ENCODE measurements at places on chromosomes 4 and X.
A peak's percentile ranks its signal among the peaks of the same experiment; 100 is the strongest.

- DNase-seq: peak; percentile 39
These were observed 254.4 kb downstream of the NPFFR2 start for GRCh38 chr4:72286185-72286584.

- no peak for DNase-seq
These were observed 1.5 kb downstream of the CCNG2 start for GRCh38 chr4:77158487-77158861.

DNA sequence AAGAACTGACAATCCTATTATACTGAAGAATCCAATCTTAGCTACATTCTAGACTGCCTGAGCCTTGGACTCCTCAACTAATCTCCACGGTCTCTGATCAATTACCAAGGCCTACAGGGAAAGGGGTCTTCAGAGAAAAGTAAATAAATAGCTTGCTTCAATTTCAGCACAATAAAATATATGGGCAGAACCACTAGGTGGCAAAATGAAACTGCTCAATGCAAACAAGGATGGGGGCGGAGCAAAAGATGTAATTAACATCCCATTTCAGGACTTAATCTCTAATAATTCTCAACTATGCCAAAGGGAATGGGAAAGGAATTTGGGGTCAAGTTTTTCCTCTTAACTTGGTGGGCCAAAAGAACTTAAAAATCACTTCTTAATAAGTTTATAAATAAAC lies 78.4 kb upstream of the MAP3K15 start:
- peak; percentile 68 for DNase-seq

DNA sequence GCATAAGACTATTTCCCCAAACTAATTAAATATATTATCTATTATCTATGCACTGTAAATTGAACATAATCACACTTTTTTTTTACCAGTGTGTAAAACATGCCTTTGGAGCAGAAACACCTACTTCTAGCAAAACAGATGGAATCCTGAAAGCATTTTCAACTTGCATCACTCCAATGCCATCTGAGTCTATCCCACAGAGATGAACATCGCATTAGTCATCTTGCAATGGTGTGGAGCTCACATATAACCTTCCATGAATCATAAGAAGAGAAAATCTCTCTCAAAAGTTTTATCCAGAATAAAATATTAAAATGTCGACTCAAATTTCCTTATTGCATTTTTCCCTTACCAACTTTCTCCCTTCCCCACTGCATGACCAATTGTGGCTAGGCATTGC lies 406.7 kb upstream of the ACTRT1 start:
- peak; percentile 4 for DNase-seq

GRCh38 chr4:7524064-7524682 lies 89.4 kb upstream of the PSAPL1 start:
- no peak for DNase-seq

GRCh38 chrX:135432881-135433521 lies 11.3 kb downstream of the SMIM10L2A start:
- no peak for DNase-seq

- DNase-seq: peak; percentile 80
These were observed 332.1 kb downstream of the PABPC4L start for GRCh38 chr4:133869486-133869885.

DNA sequence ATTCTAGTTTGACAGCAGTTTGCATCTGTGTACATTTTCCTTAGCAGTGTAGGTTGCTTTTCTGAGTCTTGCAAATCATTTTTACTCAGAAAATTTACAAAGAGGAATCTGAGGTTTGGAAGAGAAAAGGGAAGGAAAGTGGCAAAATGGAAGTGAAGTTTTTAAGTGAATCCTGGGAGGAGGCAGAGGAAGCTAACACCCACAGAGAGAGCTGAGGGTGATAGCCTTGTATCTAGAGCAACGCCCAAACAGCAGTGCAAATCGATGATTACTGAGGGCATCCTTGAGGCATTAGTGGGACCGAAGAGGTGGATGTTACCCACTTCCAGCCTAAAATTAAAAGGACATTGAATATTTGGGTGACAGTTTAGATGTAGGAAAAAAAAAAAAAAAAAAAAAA lies 31.8 kb downstream of the KLF3 start:
- DNase-seq: no peak

- no peak for DNase-seq
These were observed 9.8 kb upstream of the PCDH18 start for GRCh38 chr4:137541876-137542646.

DNA sequence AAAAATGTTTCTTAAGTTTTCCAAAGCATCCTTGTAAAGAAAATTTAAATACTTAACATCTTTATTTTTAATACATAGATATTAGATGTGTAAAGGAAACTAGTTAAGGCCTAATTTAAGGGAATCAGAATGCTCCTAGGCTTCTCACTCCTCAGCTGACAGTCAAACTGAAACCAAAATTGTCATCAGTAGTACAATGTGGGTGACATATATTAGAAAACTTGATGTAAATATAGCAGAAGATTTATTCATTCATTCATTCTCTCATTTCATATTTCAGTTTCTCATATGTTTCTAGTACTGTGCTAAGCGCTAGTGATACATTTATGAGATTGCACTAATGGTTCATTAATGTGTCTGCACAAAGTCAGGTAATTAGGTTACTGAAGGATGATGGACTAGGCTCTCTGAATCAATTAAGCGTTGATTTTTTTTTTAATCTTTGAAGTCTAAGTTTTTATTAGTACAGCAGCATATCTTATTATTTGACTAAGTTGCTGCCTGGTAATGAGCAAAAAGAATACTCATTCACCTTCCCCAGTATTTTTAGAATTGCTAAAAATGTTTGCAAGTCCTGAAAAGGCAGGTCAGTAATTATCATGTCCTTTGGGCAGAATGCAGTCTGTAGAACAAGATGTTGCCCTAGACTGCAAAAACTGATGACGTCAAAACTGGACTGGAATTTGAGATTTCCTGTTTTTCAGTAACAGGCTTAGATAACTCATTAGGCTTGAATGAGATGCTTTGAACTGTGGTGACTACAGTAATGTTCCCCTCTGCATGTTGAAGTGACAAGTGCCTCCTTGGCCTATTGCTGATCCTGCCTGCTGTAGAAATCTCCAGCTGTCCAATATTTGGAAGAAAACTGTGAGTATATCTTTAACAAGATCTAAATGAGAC lies 128.7 kb downstream of the ARHGAP24 start:
- DNase-seq: peak; percentile 87

- no peak for DNase-seq
These were observed 80.6 kb upstream of the ENPP6 start for GRCh38 chr4:184298254-184298653.

- no peak for DNase-seq
These were observed 21.8 kb upstream of the TADA2B start for GRCh38 chr4:7021355-7021754.

- no peak for DNase-seq
These were observed 265.1 kb downstream of the GBA3 start for GRCh38 chr4:22957774-22958309.

- DNase-seq: no peak
These were observed 231.5 kb upstream of the DIAPH2 start for GRCh38 chrX:96453139-96453538.

DNA sequence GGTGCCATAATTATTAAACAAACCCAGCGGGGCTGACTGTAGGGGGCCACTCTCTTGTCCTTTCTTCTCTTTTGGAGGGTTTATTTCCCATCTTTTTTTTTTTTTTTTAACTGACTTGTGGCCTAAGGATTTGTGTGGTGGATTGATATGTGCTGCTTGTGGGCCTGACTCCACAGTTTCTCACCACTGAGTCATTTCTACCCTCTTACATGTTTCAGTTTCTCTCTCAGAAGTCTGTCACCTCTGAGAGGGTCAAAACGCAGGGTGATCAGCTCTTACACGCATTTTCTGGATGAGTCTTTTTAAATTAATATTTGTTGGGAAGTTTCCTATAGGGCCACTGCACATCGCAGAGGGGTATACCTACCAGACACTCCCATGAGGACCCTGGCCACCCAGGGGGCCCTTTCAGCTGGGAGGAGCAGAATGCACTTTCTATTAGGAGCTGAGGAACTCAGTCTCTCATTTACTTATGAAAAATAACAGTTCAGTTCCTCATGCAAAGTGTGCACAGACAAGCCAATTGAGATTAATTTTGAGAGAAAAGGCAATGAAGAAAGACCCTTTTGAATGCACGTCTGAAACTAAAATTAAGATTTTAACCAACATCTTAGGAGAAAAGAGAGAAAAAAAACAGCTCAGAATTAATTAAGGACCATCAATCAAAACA lies 407.9 kb downstream of the TECRL start:
- DNase-seq: no peak

GRCh38 chr4:169379688-169380087 lies 108.9 kb upstream of the SH3RF1 start:
- no peak for DNase-seq

DNA sequence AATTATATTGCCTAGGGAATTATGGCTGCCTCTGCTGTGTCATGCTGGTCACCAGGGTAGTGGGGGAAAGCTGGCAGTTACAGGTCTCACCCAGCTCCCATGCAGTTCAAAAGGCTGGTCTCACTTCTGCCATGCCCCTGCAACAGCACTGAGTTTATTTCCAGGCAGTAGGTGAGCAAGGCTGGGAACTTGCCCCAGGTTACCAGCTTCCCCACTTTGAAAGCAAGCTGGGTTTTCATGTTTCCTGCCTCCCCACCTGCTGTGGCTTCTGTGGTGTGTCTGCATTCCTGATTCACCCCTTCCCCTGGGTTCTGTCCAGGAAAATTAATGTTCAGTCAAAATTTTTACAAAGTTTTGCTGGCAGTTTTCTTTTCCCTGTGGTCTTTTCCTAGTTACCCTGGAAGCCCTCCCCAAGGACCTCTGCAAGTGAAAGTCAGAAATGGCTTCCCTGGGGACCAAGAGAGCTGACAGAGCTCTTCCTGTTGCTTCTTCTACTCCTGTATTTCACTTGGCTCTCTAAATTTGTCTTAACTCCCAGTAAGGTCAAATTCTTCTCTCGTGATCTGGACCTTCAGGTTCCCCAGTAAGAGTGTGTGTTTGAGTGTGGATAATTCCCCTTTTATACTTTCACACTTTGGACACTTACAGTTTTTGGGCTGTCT lies 58.5 kb upstream of the AGTR2 start:
- no peak for DNase-seq

DNA sequence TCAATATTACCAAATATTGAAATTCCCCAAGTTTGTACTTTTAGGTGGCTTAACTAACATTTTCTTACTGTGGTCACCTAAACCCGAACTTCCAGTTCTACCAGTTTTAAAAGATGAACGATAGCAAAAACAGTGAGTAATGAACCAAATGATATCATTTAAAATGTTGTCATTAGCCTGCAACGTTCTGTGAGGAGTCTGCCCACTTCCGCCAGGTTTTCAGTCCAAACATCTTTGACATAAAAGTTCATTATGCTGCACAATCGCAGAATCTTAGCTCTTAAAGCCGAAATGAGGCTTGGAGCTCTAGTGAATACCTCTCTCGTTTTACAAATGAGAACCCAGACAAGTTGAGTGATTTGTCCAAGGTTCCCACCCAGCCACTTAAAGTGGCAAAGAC lies 762 bp downstream of the PIGA start:
- peak; percentile 30 for DNase-seq

- no peak for DNase-seq
These were observed 719.7 kb upstream of the GRIA3 start for GRCh38 chrX:122464341-122464740.

DNA sequence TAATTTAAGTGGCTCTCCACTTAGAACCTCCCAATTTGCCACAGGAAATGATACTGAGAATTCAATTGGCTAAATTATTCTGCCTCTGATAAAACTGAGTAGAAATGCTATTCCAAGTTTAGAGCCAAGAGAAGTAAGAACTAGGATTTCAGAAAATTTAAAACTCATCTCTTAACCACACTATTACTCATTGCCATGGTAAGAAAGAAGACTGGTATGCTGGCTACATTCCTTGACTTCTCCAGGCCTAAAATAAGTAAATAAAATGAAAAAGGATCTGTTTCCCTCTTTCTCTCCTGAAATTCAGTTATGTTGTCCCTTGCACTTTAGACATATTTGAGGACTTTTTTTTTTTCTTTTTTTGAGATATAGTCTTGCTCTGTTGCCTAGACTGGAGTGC lies 23.3 kb downstream of the ZNF280C start:
- DNase-seq: peak; percentile 78

DNA sequence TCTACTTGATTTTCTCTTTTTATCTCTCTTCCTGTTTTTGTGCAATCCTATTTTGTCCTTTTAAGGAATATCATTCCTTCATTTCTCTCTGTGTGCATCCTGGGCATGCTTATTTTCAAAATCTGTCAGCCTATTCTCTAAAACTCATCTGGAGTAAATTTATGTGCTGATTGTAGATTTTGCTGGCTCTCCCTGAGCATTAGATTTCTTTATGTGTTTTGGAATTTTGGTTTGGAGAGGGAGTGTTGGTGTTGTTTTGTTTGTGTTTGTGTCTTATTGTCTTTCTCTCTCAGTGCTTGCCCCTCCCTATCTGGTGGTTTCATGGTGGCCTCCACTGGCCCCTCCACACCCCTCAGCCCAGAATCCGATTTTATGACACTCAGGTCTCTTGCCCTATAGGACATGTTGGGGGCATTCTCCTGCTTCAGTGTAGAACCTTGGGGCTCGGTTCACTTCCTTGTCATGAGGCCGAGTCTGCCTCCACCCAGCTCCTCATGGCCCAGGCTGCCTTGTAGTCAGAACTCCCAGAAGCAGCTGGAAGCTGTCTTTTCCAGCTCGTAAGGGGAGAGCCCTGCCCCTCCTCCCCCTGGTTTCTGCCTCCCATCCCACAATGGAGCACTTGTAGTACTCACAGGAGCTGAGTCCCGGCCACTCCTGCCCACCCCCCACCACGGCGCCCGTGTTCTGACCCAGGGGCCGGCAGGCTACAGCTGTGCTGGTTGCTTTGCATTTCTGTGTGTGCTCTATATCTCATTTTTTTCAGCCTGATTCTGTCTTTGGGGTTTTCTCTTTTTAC lies 24.5 kb upstream of the PJA1 start:
- no peak for DNase-seq

DNA sequence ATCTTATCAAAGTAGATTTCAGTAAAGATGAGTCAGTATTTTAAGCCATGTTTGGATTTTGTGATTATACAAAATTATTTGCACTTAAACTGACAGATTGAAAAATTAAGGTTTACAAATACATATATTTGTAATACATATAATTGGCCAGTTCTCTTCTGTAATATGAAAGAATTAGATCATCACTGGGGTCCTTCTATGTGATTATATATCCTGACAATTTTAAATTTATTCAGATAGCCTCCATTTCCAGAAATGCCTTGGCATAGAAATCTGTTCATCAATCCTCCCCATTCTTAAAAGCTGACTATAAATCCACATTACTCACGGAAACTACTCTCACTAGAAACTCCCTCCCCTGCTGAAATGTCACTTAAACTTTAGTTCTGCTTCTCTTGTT lies 280.4 kb upstream of the ANXA10 start:
- no peak for DNase-seq

GRCh38 chr4:154779362-154779947 lies 1.6 kb upstream of the RBM46 start:
- DNase-seq: peak; percentile 70

GRCh38 chr4:105126311-105127169 lies 20.1 kb upstream of the TET2 start:
- peak; percentile 69 for DNase-seq

DNA sequence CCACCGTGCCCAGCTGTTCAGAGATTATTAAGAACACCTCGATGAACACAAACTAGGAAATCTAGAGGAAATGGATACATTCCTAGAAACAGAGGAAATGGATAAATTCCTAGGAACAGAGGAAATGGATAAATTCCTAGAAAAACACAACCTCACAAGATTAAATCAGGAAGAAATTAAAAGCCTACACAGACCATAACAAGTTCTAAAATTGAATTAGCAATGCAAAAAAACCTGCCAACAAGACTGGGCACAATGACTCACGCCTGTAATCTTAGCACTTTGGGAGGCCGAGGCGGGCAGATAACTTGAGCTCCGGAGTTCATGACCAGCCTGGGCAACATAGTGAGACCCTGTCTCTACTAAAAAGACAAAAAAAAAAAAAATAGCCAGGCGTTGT lies 13.1 kb upstream of the IDS start:
- DNase-seq: no peak

- no peak for DNase-seq
These were observed 30.7 kb downstream of the MID1IP1 start for GRCh38 chrX:38831949-38832348.
